ENCODE measurements at places on chromosomes 5 and 9.

DNA sequence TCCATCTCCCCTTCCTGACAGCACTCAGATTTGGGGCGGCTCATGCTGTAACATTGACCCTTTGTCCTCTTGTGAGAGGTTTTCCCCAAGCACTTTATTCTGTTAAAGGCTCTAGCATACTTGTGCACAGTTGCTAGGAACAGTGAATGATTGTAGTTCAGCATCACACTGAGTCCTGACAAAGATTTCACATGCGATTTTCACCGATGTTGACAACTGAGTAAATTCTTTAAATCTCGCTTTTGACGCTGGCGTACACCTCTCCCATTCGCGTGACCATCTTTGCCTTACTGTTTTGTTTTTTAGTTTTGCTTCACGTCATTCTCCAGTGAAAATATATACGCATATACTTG is 780 bp downstream of the CDC37L1 start:
- peaks cover 7% of the 10 kb centered on the region for H3K4me1 ChIP-seq
- H3K27me3 ChIP-seq, result no peaks in the 10 kb centered on the region
- no peak for DNase-seq
- peak overlapping the region; percentile 94 for H3K4me3 ChIP-seq

DNA sequence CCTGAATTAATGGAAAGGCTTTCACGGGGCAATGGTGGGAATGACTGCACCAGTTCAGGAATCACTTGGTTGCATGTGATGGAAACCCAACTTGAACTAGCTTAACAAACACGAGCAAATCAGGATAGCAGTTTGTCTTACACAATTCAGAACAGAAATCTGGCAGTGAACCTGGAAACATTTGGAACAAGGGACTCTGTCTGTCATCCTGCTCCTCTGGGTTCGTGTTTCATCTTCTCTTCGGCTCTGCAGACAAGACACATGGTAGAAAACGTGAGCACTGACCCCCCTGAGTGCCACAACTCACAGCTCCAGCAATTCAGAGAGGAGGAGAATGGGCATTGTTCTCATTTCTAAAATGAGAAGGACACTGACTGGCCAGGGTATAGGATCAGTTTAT is 218.1 kb upstream of the NREP start:
- H3K27me3 ChIP-seq, result no peaks in the 10 kb centered on the region
- H3K4me1 ChIP-seq, result no peaks in the 10 kb centered on the region
- H3K27ac ChIP-seq, result no peak overlapping the region
- DNase-seq, result no peak

DNA sequence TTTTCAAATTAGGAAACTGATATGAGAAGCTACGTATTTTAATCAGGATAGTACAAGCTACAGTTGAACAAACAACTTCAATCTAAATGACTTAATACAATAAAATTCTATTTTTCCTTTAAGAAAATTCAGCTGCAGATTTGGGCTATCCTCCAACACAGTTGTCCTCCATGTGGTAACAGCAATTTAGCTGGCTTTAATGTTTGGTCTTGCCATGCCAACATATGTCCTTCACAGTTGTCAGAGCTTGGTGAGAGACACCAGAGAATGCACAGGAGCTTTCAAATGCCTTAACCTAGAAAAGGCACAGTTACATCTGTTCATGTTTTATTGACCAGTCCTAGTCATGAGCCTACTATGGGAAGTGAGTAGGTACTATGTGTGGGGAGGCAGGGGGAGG is 10.8 kb downstream of the FAM174A start:
- H3K4me1 ChIP-seq, result peaks cover 2% of the 10 kb centered on the region
- no peaks in the 10 kb centered on the region for H3K36me3 ChIP-seq
- H3K27ac ChIP-seq, result no peak overlapping the region
- DNase-seq, result no peak
- no peaks in the 10 kb centered on the region for H3K27me3 ChIP-seq

DNA sequence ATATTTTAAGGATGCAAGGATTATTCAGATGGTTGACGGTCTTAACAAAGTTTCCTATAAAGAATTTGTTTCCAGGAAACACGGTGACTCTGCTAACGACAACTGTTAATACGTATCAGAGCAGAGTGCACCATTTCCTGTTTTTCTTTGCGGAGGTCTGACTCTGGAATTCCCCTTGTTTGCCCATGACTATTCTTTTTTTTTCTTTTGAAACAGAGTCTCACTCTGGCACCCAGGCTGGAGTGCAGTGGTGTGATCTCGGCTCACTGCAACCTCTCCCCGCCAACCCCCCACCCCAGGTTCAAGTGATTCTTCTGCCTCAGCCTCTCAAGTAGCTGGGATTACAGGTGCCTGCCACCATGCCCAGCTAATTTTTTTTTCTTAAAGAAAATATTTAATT is 115.9 kb downstream of the CDC42SE2 start:
- H3K36me3 ChIP-seq, result peaks cover 2% of the 10 kb centered on the region
- peak overlapping the region; percentile 99 for H3K27ac ChIP-seq
- peak; percentile 70 for DNase-seq
- no peaks in the 10 kb centered on the region for H3K27me3 ChIP-seq
- peaks cover 65% of the 10 kb centered on the region for H3K4me1 ChIP-seq

GRCh38 chr5:180069589-180070247 is 1.8 kb downstream of the RNF130 start:
- peaks cover 6% of the 10 kb centered on the region for H3K27me3 ChIP-seq
- peaks cover 22% of the 10 kb centered on the region for H3K4me1 ChIP-seq
- no peak overlapping the region for H3K27ac ChIP-seq
- DNase-seq, result no peak
- H3K4me3 ChIP-seq, result no peak overlapping the region
